ENCODE measurements at places on chromosomes 1 and 21.

GRCh38 chr21:41098481-41099042, 69.4 kb upstream of the BACE2 start:
- no peak for DNase-seq

DNA sequence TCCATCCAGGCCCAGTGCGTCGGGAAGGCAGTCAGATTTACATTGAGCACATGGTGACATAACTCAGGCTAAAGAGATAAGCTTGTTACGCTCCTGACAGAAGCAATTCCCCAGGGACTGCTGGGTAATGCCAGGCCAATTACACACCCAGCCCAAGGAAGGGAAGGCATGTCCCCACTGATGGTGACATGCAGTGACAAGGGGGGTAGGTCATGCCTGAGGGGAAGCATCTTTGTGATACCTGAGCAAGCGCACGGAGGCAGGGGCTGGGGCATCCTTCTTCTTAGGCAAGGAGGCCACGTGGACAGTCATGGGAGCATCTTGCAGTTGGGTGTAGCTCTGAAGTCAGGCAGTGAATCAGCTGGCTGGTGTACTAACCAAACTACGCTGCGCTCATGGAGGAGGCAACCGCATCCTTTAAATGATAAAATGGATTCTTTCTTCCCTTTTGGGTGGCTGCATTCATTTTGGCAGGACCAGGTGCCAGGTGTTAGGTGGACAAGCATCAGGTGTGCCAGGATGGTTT, 39.6 kb upstream of the GRIK3 start:
- no peak for DNase-seq

- no peak for DNase-seq
Observed at GRCh38 chr1:235625831-235626230, 23.8 kb downstream of the GNG4 start.

GRCh38 chr1:179124873-179125272, 43.0 kb downstream of the TOR3A start:
- peak; percentile 75 for DNase-seq

DNA sequence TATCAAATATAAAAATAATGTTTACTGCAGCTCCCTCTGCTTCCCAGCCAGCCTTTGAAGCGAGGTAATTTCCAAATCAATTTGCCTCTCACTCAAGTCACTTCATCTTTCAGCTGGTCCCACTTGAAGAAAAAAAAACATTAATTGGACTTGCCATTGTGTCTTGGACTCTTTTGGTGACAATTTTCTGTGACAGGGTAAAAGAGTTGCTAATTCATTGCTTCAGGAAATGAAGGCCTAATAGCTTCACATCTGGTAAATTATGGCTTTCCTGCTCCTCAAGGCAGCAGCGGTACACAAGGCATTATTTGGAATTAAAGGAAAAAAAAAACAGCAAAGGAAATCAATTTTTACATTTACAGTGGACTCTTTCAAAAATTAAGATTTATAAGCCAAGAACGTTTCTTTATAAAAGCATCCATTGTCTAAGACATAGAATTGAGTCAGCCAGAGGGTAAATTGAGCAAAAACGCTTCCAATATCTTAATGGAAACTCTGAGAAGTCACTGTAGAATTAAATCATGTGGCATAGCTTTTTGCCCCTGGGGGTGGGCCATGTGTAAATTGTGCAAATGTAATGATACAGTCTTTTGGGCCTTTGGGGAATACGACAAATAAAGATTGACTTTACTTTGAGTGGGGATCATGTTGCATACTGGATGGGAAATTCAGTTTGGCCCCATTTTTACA, 102.5 kb downstream of the LYPLAL1 start:
- DNase-seq = no peak

GRCh38 chr1:225554216-225554812, 98.6 kb downstream of the ENAH start:
- peak; percentile 32 for DNase-seq

GRCh38 chr21:28371713-28372112, 621.0 kb downstream of the LTN1 start:
- no peak for DNase-seq

Measured in kidney tubule cell (primary cell).